Smooth muscle cell of the coronary artery (primary cell): ENCODE measurements at places on chromosomes 3 and 15. TPM values are rescaled to one million over a fixed set of nuclear protein-coding genes. Genes with fewer than 3 reads are reported as not detected.

Gene CP
- total RNA-seq, result 0.38 and 30.1 TPM in 2 replicates

Gene LINGO1
- not detected in 2 replicates for total RNA-seq

Gene C2CD4A
- total RNA-seq, result 0.98 TPM in 1 of 2 replicates, not detected in the other

Gene GOLGA6A
- not detected in 2 replicates for total RNA-seq

Gene CFAP92
- not detected in 2 replicates for total RNA-seq

Gene TRIM42
- total RNA-seq, result not detected in 2 replicates
